Stimulated activated CD4-positive, alpha-beta T cell treated with anti-CD3 and anti-CD28 coated beads, Interleukin-1b, Interleukin-23, amount 100 ng/mL, for 24 hours (primary cell): ENCODE measurements at places on chromosomes 3 and 15.

- DNase-seq = no peak
Measured at GRCh38 chr3:194072097-194072428, 63.9 kb upstream of the HES1 start.

- no peak for DNase-seq
Measured at GRCh38 chr3:192889679-192890078, 28.0 kb downstream of the MB21D2 start.

GRCh38 chr15:90697175-90697574, 20.0 kb upstream of the BLM start:
- DNase-seq = no peak

DNA sequence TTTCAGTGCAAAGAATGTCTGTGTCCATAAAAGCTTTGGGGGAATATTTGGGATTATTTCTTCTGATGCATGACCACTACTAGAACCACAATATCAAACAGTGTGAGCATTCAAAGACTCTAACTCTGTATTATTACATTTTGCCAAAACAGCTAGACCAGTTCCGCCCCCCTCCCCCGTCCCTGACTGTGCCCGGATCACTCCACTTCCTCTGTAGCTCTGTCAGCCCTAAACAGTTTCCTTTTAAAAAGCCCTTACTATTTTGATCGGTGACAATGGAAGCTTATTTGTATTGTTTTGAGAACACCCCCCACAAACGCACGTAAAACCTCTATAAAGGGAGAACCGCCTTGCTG, 36.6 kb upstream of the EPHB3 start:
- no peak for DNase-seq

DNA sequence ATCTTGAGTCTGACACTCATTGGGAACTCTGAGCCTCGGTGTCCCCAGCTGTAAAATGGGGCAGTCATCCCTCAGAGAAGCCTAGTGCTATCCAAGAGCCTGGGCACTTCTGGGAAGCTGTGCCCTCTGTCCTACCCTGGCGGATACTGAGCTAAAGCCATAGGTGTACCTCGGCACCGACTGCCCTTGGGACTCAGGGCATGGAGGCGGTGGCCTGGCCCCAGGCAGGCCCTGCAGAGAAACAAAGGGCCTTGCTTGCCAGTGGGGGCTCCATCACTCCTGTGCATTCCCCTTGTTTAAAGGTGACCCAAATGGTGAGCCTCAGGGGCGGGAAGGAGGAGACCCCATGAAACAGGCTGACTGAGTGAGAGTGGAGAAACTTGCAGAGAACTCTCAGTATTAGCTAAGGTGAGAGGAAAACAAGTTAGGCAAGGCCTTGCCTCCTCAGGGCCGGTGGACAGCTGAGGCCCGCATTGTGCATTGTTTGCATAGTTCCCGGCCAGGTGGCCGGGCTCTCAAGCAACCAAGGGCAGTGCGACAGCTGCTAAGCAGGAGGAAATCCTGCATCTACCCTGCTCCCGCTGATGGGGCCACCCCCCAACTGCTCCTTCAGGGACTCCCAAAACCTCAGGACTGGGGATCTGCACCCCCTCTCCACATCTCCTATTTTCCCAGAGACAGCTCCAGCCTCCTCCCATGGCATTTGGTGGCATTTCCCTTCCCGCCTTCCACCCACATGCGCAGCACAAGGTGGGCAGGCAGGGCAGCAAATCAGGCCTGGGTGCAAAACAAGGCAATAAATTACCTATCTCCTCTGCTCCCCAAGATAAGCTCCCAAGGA, 4.3 kb downstream of the PFKFB4 start:
- DNase-seq = no peak

GRCh38 chr3:85081191-85081906, 122.6 kb downstream of the CADM2 start:
- no peak for DNase-seq

DNA sequence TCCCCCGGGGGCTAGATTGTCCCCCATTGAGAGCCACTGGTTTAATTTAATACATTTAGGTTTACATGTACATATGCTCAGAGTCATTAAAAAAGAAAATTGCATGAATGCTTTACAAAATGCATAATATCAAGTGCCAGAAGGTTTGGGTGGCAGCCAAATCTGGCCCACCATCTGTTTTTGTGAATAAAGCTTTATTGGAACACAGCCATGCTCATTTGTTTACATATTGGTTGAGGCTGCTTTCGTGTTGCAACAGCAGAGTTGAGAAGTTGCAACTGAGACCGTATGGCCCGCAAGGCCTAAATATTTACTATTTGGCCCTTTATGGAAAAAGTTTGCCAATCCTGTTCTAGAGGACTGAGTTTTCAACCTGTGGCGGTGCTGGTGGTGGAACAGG, 32.1 kb upstream of the RGMA start:
- no peak for DNase-seq

- no peak for DNase-seq
Measured at GRCh38 chr3:148641722-148642121, 56.0 kb upstream of the AGTR1 start.

DNA sequence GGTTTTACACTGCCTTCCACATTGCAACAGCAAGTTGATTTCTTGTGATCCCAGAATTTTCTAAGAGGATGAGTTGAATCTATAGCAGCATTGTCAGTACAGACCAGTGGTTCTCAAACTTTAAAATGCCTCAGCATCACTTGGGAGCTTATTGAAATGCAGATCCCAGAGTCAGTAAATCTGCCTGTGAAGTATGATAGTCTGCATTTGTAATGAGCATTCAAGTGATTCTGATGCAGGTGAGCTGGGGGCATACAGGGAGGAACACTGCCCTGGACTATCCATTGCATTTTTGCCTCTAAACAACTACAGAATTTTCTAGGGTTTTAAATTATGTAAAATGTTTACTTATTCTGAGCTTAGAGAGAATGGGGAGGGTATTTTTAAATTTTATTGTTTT, 27.5 kb upstream of the PAQR5 start:
- no peak for DNase-seq

DNA sequence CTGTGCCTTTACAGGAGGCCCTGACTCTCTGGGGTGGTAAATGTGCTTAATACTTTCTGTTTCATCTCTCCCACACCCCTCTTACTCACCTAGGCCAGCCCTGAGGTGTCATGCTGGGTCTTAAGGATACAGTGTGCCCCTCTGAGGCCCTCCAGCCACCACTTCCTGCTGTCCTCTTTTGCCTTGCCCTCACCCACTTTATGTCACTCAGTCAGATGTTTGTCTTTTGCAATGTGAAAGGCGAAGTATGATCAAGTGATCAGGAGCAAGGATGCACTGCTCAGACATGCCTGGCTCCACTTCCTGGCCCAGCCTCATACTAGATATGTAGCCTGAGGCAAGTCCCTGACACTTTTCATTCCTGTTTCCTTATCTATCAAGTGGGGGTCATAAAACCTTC, 339.0 kb upstream of the NR2E3 start:
- no peak for DNase-seq

DNA sequence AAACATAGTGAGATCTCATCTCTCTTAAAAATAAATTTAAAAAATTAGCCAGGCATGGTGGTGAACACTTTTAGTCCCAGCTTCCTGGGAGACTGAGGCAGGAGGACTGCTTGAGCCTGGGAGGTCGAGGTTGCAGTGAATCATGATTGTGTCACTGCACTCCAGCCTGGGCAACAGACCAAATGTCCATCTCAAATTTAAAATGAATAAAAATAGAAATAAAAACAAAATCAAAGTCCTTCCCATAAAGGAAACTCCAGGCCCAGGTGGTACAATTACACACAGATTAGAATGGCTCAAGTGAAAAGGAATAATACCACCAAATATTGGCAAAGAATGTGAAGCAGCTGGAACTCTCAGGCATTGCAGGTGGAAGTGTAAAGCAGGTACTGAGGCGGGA, 19.3 kb upstream of the ATP10A start:
- DNase-seq = no peak

GRCh38 chr15:79953951-79954444, 17.0 kb downstream of the BCL2A1 start:
- DNase-seq = no peak

GRCh38 chr3:174229916-174230315, 629.2 kb upstream of the NAALADL2 start:
- no peak for DNase-seq

DNA sequence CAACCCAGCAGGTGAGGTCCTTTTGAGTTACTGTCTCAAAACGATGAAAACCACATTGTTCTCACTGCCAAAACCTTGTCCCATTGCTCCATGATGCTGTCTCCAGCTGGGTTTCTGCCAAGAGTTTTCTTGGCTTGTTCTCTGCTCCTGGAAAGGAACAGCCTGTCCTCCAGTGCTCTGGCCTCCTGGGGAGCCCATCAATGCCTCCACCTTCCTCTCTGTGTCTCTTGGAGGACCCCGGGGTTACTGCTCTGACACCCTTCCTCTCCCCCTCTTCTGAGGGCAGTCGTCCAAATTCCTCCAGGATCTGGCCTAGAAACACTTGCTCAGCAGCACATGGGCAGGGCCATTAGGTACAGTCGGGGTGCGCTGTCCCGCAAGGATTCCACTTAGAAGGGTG, 63.9 kb upstream of the RGMA start:
- DNase-seq = no peak

- no peak for DNase-seq
Measured at GRCh38 chr3:66466606-66467270, 34.1 kb downstream of the LRIG1 start.

- no peak for DNase-seq
Measured at GRCh38 chr3:14236902-14237301, 58.3 kb downstream of the LSM3 start.

- no peak for DNase-seq
Measured at GRCh38 chr15:50012790-50013189, 106.2 kb downstream of the ATP8B4 start.

DNA sequence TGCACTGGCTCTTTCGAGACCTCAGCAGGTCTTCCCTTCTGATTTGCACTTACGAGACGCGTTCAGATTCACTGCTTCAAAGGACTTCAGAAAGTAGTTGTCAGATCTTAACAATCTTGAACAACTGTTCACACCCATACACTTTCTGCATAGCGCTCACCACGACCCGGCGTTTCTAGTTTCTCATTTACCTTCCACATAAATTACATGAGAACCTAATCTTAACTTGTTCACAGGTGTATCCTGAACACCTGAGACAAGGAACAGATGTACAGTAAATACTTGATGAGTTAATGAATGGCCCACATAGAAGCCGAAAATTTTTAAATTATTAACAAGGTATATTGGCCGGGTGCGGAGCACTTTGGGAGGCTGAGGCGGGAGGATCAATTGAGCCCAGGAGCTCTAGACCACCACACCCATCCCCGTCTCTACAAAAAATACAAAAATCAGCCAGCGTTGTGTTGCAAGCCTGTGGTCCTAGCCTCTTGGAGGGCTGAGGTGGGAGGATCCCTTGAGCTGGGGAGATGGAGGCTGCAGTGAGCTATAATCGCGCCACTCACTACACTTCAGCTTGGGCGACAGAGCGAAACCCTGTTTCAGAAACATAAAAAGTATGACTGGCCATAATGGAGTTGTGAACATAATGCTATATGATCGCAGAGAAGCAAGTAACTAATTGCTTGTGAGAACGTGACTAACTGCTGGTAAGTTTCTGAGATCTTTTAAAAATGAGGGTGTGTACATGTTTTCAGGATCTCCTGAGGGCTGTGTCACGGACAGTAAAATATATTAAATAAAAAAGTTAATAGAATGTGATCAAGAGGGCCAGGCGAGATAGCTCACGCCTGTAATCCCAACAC, 984 bp upstream of the SMARCC1 start:
- no peak for DNase-seq

- no peak for DNase-seq
Measured at GRCh38 chr15:84797801-84798200, 19.4 kb upstream of the ALPK3 start.

DNA sequence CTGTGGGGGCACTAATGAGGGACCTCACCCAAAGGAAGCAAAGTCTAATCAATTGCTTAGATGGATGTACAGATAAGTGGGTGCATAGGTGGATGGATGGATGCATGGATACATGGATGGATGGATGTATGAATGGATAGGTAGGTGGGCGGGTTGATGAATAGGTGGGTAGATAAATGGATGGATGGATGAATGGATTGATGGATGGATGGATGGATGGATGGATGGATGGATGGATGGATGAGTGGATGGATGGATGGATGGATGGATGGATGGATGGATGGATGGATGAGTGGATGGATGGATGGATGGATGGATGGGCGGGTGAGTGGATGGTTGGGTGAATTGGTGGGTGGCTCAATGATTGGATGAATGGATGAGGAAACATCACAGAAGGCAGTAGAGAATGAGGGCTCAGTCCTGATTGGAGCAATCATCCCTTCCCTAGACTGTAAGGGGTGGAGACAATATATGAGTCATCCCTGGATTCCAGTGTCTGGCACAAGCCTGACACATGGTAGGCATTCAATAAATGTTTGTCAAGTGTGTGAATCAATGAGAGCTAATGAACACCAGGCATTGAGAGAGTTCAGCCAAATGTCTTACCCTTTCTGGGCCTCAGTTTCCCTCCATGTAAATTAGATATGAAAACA, 40.4 kb upstream of the PXYLP1 start:
- DNase-seq = no peak
